ENCODE measurements at places on chromosomes 11 and 22.

- DNase-seq: no peak
Measured at GRCh38 chr11:115985896-115986295, 481.7 kb upstream of the CADM1 start.

GRCh38 chr11:113907152-113907551 is 2.6 kb downstream of the HTR3B start:
- DNase-seq: peak; percentile 42

DNA sequence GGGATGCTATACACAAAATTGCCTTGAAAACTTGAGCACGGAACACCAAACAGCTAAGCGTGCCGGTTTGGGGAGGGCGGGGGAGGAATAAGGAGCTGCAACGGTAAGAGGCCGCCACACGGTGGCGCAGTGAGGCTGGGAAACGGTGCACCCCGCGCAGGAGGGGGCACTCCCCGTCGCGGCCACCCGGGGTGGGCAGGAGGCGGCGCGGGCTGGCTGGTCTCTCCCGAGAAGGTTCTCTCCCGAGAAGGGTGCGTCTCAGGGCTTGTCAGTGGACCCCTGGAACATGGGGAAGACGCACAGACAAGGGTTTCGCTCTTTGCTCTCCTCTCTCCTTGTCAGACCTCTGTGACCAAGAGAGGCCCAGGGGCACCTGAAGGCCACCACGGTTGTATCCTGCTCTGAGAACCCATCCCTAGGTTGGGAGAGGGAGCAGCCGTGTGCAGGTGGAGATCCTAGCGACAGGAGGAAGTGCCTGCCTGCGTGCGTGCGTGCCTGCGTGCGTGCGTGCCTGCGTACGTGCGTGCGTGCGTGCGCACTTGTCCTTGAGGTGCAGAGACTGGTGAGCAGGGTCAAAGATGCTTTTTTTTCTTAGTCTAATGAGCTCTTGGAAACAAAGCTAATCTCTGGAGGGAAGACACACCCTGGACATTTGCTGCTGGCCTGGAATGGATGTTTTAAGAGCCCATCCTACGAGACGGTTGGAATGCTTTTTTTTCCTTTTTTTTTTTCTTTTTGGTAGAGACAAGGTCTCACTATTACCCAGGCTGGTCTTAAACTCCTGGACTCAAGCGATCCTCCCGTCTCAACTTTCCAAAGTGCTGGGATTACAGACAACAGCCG is 18.1 kb upstream of the JAM3 start:
- peak; percentile 71 for DNase-seq

- DNase-seq: peak; percentile 57
Measured at GRCh38 chr11:60265373-60266214, 14.9 kb upstream of the MS4A4A start.

Measured in NCI-H1105 treated with DMSO at 0.1 percent for 48 hours (cell line).